HFF-Myc (cell line): ENCODE measurements at places on chromosomes 5 and 9.
A peak's percentile ranks its signal among the peaks of the same experiment; 100 is the strongest.

DNA sequence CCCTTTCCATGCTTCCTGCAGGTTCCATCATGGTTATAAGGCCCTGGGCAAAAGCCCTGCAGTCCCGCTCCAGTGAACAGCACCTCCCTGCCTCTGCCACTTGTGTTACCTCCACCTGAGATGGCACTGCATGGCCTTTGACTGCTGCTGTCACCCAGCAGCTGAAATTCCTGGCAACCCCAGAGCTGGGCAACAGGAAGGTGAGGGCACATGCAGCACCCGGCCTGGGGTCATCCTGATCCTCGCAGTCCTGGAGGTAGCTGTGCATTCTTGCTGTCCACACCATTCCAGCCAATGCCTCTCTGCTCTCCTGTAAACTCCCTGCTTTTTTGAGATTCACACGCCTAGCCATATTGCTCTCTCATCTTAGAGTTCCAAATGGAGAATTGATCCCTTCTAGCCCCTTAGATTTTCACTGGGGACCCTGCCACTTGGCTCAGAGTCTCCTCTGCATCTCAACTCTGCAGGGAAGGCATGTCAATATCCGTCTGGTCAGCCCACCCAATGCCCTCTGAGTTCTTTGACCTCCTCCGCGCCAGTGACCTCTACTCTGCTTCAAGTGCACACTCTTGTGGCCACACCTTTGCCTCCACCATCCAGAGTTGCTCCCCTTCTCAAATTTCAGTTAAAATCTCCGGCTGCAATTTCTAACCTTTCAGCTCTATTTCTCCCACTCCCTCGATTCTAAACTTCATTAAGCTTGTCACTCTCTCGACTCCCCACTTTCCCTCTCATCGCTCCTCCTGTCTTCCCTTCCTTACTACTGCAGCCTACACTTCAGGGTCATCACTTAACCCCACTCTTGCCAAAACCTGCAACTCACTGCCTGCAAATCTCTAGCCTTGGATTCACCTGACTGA lies 93.4 kb downstream of the ANKH start:
- no peak for DNase-seq

GRCh38 chr9:120394058-120394669 lies 185.8 kb downstream of the CDK5RAP2 start:
- peak; percentile 84 for DNase-seq

DNA sequence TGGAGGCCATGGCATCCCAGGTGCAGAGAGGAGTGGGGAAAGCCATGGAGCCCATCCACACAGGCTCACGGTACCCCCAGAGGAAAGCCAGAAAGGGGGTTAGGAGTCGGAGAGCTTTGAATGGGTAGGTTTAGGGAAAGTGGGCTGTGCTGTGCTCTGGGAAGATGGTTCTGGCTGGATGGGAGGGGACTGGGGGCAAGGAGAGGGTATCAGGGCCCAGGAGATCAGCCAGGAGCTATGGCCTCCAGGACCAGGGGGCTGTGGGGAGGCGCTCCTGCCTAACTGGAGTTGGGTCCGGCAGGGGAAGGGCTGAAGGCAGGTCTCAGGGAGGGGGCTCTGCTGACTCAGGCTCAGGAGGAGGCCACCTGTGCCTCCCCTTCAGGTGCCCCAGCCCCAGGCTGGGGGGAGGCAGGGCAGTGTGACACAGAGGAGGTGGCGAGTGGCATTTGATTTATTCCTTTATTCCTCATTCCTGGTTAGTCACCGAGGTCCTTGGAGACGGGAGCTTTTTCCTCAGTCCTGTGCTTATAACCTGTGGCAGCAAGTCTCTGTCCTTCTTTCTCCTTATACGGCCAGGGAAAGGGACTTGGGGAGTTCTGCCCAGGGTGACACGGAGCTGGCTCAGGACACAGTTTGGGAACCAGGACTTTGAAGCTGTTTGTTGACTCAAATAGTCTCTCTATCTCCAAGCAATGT lies 60.8 kb downstream of the TSTD2 start:
- DNase-seq: no peak

DNA sequence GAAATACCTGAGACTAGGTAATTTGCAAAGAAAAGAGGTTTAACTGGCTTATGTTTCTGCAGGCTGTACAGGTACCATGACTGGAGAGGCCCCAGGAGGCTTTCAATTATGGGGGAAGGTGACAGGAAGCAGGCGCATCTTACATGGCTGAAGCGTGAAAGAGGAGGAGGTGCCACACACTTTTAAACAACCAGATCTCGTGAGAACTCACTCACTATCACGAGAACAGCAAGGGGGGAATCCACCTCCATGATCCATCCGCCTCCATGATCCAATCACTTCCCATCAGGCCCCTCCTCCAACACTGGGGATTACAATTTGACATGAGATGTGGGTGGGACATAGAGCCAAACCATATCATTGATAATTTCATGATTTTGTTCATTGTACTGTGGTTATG lies 2.5 kb upstream of the MED27 start:
- no peak for DNase-seq

DNA sequence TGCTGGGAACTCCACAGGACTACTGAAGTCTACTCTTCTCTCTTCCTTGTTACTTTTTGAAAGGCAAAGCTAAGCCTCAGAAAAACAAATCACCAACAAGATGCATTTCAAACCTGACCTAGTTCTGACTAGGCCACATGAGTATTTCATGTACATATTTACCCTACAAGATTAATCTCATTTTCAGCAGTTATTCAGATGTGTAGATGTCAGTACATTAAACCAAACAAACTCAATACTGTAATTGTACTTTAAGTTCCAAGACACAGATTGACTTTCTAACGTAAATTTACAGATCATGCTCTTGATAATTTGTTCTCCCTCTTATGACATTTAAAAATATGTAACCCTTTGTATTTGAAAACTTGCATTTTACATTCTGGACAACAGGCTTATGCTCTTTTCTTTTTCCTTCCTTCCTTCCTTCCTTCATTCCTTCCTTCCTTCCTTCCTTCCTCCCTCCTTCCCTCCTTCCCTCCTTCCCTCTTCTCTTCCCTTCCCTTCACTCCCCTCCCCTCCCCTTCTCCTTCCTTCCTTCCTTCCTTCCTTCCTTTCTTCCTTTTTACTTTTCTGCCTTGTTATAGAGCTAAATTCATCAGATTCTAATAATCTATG lies 1653.4 kb downstream of the EFNA5 start:
- no peak for DNase-seq

DNA sequence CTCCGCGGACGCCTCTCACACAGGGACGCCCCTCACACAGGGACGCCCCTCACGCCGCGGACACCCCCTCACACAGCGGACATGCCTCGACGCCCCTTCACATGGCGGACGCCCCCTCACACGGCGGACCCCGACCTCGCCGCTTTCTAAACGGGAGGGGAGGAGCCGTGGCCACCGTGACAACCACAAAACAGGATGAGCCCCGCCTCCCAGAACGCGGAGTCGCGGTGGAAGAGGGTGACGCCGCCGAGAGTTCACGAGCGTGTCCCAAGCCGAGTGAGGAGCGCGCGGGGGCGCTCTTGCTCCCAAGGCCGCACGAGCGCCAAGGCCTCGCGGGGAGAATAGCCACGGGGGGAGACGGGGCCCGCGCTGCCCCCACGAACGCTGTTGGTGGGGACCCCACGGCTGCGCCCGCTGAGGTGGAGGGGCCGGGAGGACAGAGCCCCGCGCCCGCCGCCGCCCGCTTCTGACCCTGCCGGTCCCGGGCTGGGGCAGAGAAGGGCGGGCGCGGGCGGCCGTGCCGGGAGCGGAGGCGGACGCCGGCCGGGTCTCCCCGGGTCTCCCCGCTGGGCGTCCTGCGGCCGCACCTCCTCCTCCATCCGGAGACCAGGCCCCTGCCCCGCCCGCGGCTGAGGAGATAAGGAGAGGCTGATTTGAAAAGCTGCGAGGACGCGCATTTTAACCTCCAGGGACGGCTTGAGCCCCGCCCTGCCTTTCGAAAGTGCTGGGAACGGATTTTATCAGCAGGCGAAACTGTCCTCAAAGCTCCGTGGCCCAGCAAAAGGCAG lies 3.9 kb upstream of the NKD2 start:
- DNase-seq: no peak

GRCh38 chr5:6676702-6677101 lies 36.5 kb upstream of the TENT4A start:
- DNase-seq: no peak

DNA sequence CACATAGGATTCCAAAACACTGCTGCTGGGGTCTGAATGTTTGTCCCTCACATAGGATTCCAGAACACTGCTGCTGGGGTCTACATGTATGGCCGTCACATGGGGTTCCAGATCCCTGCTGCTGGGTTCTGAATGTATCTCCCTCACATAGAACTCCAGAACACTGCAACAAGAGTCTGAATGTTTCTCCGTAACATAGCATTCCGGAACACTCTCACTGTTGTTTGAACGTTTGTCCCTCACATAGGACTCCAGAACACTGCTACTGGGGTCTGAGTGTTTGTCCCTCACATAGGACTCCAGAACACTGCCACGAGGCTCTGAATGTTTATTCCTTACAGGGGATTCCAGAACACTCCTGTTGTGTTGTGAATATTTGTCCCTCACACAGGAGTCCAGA lies 216.8 kb downstream of the FOXD4L6 start:
- no peak for DNase-seq

- DNase-seq: no peak
Observed at GRCh38 chr5:109167586-109167985, 242.2 kb downstream of the PJA2 start.

- peak; percentile 30 for DNase-seq
Observed at GRCh38 chr5:131589510-131590348, 45.3 kb downstream of the RAPGEF6 start.

DNA sequence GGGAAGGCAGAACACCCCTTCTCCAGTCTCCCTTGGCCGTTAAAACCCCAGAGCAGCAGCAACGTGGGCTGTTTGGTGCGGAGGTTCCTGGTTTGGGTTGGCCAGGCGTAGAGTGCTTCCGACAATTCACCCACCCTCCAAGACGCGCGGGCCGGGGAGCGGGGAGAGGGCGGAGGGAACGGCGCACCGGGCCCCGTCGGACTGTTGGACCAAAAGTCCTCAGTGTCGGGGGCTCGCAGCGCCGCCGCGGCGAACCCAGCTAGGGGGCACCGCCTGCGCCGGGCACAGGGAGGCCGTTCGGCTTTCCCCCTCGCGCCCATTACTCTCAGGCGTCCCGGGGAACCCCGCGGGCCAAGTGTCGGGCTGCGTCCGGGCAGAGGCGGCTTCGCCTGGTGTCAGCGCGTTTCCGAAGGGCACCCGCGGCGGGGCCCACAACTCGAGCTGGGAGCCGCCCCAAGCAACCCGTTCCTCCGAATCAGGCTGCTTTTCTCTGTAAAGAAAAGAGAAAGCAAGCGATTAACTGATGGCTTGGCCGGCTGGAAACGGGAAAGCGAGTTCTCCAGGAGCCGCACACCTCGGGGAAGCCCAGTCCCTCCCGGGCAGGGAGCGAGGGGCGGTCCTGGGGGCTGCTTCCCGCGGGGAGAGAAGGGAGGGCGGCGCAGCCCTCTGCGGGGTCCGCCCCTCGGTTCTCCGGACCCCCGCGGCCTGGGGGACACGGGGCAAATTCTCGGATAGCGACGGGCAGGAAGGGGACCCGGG lies 145.5 kb downstream of the ERCC6L2 start:
- no peak for DNase-seq

- DNase-seq: no peak
Observed at GRCh38 chr9:123089790-123090189, 56.3 kb downstream of the GPR21 start.

GRCh38 chr9:131635892-131636291 lies 90.6 kb downstream of the PRRT1B start:
- no peak for DNase-seq

- DNase-seq: no peak
Observed at GRCh38 chr5:172437445-172438318, 16.6 kb downstream of the SH3PXD2B start.

DNA sequence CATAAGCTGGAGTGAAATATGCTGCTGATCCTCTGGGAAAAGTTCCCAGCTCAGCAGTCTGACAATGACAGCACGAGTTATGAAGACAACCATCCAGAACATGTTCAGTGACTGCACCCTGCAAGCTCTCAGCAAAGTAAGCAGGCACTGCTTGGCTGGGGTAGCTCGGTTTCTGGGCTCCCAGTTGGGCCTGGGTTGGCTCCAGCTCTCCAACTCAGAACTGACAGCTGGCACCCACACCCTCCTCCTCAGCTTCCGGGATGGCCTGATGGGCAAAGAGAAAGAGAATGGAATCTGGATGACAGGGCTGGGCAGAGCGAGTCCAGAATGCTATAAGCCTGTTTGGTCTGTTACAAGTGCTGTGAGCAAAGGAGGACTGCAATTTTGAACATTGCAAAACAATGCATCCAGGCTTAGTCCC lies 185.0 kb downstream of the CSNK1G3 start:
- no peak for DNase-seq

- no peak for DNase-seq
Observed at GRCh38 chr5:168939887-168940544, 360.8 kb upstream of the PANK3 start.

GRCh38 chr9:121667214-121667613 lies 15.8 kb downstream of the DAB2IP start:
- DNase-seq: no peak

- DNase-seq: no peak
Observed at GRCh38 chr9:79213417-79214125, 358.2 kb upstream of the TLE4 start.

DNA sequence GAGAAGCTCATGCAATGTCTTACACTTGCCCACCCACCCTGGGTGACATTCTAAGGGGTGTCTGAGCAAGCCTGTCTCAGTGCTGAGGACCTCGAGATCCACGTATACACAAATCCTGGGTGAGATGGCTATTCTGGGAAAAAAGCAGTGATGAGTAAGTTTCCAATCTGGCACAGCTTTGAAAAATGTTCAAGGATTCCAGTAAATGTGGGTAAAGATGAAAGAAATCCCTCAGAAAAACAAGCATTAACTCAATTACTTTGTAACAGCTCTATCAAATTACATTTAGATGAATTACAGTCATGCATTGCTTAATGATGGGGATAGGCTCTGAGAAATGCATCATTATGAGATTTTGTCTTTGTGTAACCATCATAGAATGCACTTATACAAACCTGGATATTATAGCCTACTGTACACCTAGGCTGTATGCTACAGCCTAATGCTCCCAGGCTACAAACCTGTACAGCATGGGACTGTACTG lies 26.9 kb downstream of the GOLM1 start:
- no peak for DNase-seq

GRCh38 chr9:97675655-97676054 lies 21.5 kb downstream of the XPA start:
- no peak for DNase-seq

- DNase-seq: peak; percentile 20
Observed at GRCh38 chr5:170986598-170986997, 124.8 kb downstream of the RANBP17 start.

GRCh38 chr9:93684806-93685543 lies 108.6 kb downstream of the PHF2 start:
- DNase-seq: no peak

GRCh38 chr9:124805186-124805585 lies 28.3 kb downstream of the OLFML2A start:
- no peak for DNase-seq

DNA sequence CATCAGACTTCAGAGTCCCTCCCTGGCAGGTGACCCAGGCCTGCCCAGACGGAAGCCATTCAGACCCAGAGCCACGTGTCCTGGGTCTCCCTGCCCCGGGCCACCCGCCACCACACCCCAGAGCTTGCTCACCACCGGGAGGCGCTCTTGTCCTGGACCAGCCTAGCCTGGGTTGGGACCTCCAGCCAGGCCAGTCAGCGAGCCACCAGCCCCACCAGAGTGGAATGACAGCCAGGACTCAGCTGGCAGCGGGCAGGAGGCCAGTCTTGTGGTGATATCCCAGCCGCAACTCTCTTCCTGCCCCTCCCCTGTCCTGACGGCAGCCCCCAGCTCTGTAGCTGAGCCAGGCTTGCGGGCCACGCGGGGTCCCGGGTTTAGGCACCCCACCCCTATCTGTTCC lies 1.7 kb upstream of the PTGDS start:
- DNase-seq: no peak

- no peak for DNase-seq
Observed at GRCh38 chr5:72252574-72253155, 67.4 kb downstream of the MRPS27 start.
